ENCODE measurements at places on chromosomes 1 and 21. TPM values are rescaled to one million over a fixed set of nuclear protein-coding genes. Genes with fewer than 3 reads are reported as not detected.

GRCh38 chr1:190193508-190194115 is 284.1 kb downstream of the BRINP3 start:
- no peak for DNase-seq
- no peaks in the 10 kb centered on the region for H3K36me3 ChIP-seq
- no peak overlapping the region for H3K27ac ChIP-seq
- H3K4me3 ChIP-seq, result no peak overlapping the region
- no peaks in the 10 kb centered on the region for H3K4me1 ChIP-seq

GRCh38 chr1:59055908-59056719 is 240.8 kb upstream of the FGGY start:
- H3K27ac ChIP-seq, result no peak overlapping the region
- no peak overlapping the region for H3K4me3 ChIP-seq
- no peaks in the 10 kb centered on the region for H3K27me3 ChIP-seq
- H3K36me3 ChIP-seq, result no peaks in the 10 kb centered on the region

Gene HJV
- total RNA-seq, result not detected

Gene SHISAL2A
- total RNA-seq, result not detected

DNA sequence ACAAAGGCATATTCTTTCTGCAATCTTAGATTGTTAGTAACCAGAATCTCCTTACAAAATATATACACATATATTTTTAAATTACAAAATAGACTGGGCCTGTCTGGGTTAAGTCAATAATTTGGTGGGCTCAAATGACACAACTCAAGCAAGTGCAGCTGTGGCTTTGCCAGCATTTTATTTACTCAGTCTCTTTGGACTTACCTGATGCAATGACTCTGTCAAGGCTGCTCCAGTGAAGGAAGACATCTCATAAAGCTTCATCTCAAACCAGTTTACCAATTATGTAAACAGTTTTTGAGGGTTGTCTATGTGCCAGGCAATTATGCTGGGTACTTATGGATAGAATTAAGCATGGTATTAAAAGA is 22.8 kb upstream of the ABCA4 start:
- no peak overlapping the region for H3K4me3 ChIP-seq
- no peaks in the 10 kb centered on the region for H3K27me3 ChIP-seq
- DNase-seq, result no peak
- H3K4me1 ChIP-seq, result peaks cover 12% of the 10 kb centered on the region
- no peaks in the 10 kb centered on the region for H3K36me3 ChIP-seq
- H3K27ac ChIP-seq, result no peak overlapping the region

DNA sequence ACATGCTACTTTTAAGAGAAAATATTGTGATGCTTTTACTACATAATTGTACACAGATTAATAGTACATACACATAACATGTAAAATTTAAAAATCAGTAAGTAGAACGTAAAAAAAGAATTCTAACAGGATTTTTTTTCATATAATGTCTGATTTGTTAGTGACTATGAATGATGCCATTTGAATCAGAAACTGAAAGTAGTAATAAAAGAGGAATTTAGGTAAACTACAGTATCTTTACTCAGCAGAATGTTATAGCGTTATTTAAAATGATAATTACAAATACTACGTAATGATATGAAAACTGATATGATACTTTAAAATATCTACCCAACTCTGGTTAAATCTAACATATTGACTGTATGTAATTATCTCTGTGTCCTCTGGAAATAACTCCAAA is 116.1 kb downstream of the DENND1B start:
- no peaks in the 10 kb centered on the region for H3K4me1 ChIP-seq
- H3K27ac ChIP-seq, result no peak overlapping the region
- H3K27me3 ChIP-seq, result no peaks in the 10 kb centered on the region
- DNase-seq, result no peak
- H3K4me3 ChIP-seq, result no peak overlapping the region

Gene CLCA1
- total RNA-seq, result not detected

DNA sequence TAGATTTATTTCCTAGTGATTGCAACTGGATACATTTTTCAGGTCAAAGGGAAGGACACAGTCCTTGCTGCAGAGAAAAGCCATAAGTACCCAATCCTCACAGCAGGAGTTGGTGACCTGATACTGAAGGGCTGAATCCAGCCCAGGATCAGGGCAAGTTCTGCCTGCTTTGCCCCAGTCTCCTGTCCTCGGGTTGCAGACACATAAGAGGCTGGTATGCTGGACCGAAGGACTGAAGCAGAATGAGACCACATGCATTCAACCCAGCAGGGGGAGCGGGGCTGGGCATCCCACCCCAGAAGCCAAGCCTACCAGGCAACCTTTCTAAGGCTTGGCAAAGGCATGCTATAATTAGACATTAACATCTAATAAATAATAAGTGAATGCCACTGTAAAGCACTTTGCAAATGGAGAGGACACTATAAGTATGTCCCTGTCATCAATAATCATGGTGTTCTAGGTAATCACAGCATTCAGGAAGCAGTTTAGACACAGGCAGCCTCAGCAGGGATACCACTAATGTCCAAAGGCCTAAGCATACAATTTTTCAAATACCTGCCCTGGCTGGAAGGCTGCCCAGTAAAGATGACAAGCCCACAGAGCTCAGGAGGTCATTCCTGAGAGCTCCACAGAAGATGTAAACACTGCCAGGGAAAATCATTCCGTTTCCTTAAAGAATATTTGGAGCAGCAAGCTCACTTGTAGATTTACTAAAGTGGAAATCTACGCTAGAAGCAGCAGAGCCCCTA is 47.6 kb downstream of the KRTAP19-8 start:
- H3K27ac ChIP-seq, result no peak overlapping the region
- H3K4me1 ChIP-seq, result no peaks in the 10 kb centered on the region
- DNase-seq, result no peak
- H3K27me3 ChIP-seq, result no peaks in the 10 kb centered on the region
- no peaks in the 10 kb centered on the region for H3K36me3 ChIP-seq

DNA sequence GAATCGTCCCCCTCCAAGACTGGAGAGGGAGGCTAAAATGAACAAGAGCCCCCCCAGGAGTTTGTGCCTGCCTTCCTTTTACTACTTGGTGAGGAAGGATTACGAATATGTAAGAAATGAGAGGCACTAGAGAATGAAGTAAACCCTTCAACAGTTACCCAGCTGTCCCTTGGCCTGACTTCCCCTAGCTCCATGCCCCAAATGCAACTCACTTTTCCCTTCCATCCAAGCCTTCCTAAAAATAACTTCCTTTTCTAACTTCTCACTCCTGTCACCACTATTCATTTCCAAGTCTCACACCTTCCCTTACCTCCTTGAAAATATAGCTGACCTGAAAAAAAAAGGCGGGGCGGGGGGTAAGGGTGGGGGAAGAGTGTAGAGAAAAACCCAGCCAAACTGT is 96.6 kb upstream of the HNRNPU start:
- H3K27me3 ChIP-seq, result no peaks in the 10 kb centered on the region
- no peak overlapping the region for H3K27ac ChIP-seq
- no peak for DNase-seq
- no peaks in the 10 kb centered on the region for H3K36me3 ChIP-seq
- peaks cover 25% of the 10 kb centered on the region for H3K4me1 ChIP-seq

Gene HCRTR1
- total RNA-seq, result not detected

- no peaks in the 10 kb centered on the region for H3K27me3 ChIP-seq
- H3K27ac ChIP-seq, result no peak overlapping the region
- peaks cover 13% of the 10 kb centered on the region for H3K4me1 ChIP-seq
- no peak overlapping the region for H3K4me3 ChIP-seq
- no peaks in the 10 kb centered on the region for H3K36me3 ChIP-seq
Observed at GRCh38 chr1:244235157-244235556, 184.1 kb downstream of the ZBTB18 start.

- H3K27ac ChIP-seq, result no peak overlapping the region
- no peaks in the 10 kb centered on the region for H3K27me3 ChIP-seq
- no peak for DNase-seq
- no peaks in the 10 kb centered on the region for H3K36me3 ChIP-seq
- H3K4me1 ChIP-seq, result no peaks in the 10 kb centered on the region
Observed at GRCh38 chr21:28683982-28684752, 308.5 kb downstream of the LTN1 start.

Gene TTLL7
- total RNA-seq, result 28.7 TPM

Gene SASS6
- total RNA-seq, result 3.7 TPM

- H3K27me3 ChIP-seq, result no peaks in the 10 kb centered on the region
- no peaks in the 10 kb centered on the region for H3K4me1 ChIP-seq
- H3K27ac ChIP-seq, result no peak overlapping the region
Observed at GRCh38 chr1:161373442-161373841, 5.8 kb upstream of the CFAP126 start.

GRCh38 chr1:3198371-3199271 is 129.6 kb downstream of the PRDM16 start:
- no peaks in the 10 kb centered on the region for H3K36me3 ChIP-seq
- no peaks in the 10 kb centered on the region for H3K27me3 ChIP-seq

Gene INSRR
- not detected for total RNA-seq

Gene SHISA4
- total RNA-seq, result 9.8 TPM

Gene MROH7
- not detected for total RNA-seq

DNA sequence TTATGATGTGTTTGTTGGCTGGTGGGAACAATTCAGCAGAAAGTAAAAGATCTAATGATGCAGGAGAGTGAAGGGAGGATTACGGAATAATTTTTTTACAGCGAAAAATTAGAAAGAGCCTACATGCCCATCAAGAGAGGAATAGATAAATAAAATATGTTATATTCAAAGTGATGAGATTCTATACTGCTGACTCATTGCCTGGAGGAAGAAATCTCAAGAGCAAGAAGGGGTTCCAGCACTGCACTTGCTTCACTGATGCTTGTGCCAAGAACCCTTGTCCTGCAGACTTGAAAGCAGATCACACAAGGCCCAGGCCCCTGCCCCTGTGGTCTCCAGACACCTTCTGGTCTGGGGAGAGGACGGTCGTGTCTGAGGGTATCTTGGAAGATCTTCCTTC is 295.1 kb upstream of the POU3F1 start:
- no peak overlapping the region for H3K4me3 ChIP-seq
- H3K4me1 ChIP-seq, result no peaks in the 10 kb centered on the region
- H3K27me3 ChIP-seq, result peaks cover 7% of the 10 kb centered on the region
- no peak overlapping the region for H3K27ac ChIP-seq
- H3K36me3 ChIP-seq, result no peaks in the 10 kb centered on the region
- DNase-seq, result no peak

- H3K27ac ChIP-seq, result no peak overlapping the region
- no peak for DNase-seq
- H3K27me3 ChIP-seq, result no peaks in the 10 kb centered on the region
- H3K4me1 ChIP-seq, result no peaks in the 10 kb centered on the region
- no peaks in the 10 kb centered on the region for H3K36me3 ChIP-seq
Observed at GRCh38 chr21:44485254-44485793, 30.0 kb downstream of the LRRC3 start.

Gene MAEL
- total RNA-seq, result 0.17 TPM

GRCh38 chr1:194309697-194310096 is 1123.3 kb upstream of the B3GALT2 start:
- no peaks in the 10 kb centered on the region for H3K4me1 ChIP-seq
- DNase-seq, result no peak
- H3K4me3 ChIP-seq, result no peak overlapping the region

DNA sequence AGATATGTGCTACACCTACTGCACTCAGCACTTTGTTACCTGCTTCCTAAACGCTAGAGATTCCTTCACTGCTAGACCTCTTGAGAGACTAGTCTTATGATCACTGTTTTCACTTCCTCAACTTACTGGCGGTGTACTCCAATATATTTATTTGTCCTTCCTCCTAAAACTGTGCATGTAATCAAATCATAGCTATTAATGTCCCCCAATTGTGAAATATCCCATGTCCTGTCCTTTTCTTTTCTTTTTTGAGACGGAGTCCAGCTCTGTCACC is 3.4 kb downstream of the SOAT1 start:
- H3K4me3 ChIP-seq, result no peak overlapping the region
- DNase-seq, result no peak
- H3K27me3 ChIP-seq, result no peaks in the 10 kb centered on the region
- H3K4me1 ChIP-seq, result peaks cover 15% of the 10 kb centered on the region
- no peaks in the 10 kb centered on the region for H3K36me3 ChIP-seq

GRCh38 chr21:33685613-33686197 is 43.4 kb downstream of the ITSN1 start:
- peak overlapping the region; percentile 85 for H3K27ac ChIP-seq
- no peaks in the 10 kb centered on the region for H3K36me3 ChIP-seq
- peak overlapping the region; percentile 20 for H3K4me3 ChIP-seq
- DNase-seq, result peak; percentile 85
- H3K27me3 ChIP-seq, result no peaks in the 10 kb centered on the region

DNA sequence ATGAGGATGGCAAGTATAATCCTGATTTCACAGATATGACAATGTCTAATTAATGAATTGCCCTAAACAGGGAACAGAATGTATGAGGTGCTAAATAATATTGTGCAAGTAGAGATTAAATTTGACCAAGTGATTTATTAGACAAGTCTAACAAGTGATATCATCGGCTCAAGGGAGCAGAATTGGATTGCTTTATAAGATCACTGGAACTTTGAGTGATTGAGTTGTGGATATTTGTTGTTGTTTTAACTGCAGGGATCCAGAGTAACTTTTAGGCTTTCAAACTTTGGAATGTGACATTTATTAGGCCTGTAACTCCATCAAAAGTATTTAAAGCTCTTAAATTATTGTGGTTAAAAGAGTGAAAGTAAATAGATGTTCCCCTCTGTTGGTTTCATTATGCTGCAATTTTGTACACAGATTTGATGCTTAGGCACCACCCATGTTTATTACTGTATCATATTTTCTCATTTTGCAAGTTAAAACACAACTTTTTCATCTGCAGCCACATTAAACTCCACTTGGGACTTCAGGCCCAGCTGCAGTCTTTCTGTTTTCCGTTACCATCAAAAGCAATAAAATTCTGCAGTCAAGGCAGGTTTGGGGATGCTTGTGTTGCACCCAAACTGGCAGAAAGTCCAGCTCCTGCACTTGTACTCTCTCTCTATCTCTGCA is 206.6 kb downstream of the HLX start:
- no peaks in the 10 kb centered on the region for H3K27me3 ChIP-seq
- H3K4me3 ChIP-seq, result no peak overlapping the region
- H3K27ac ChIP-seq, result no peak overlapping the region

Gene ASCL5
- total RNA-seq, result not detected

DNA sequence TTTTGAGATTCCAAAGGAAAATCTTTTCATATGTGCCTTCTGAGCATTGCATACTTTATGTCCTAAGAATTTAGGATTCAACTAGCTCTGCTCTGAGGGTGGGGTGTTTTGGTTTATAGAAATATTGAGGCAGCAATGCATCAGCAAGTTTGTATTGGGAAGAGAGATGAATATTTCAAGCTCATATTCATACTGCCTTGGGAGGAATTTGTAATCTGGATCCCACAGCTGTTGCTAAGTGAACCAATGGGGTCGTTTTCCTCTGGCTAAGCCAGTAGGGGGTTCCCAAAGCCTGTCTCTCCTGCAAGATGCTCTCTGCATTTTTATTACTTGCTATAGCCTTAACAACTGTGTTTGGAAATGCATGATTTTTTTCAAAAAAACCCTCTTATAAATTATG is 130.6 kb downstream of the SNX7 start:
- no peaks in the 10 kb centered on the region for H3K4me1 ChIP-seq
- no peaks in the 10 kb centered on the region for H3K27me3 ChIP-seq
- no peak overlapping the region for H3K4me3 ChIP-seq
- no peak overlapping the region for H3K27ac ChIP-seq
- DNase-seq, result peak; percentile 14
